ENCODE measurements at places on chromosomes 4 and X. TPM values are rescaled to one million over a fixed set of nuclear protein-coding genes. Genes with fewer than 3 reads are reported as not detected.

- DNase-seq, result no peak
- H3K4me1 ChIP-seq, result no peaks in the 10 kb centered on the region
- no peaks in the 10 kb centered on the region for H3K36me3 ChIP-seq
- no peaks in the 10 kb centered on the region for H3K27me3 ChIP-seq
- H3K4me3 ChIP-seq, result no peak overlapping the region
These were observed 2.4 kb downstream of the CNKSR2 start for GRCh38 chrX:21376636-21377035.

GRCh38 chr4:136103616-136104015, 1428.7 kb downstream of the PCDH18 start:
- no peaks in the 10 kb centered on the region for H3K36me3 ChIP-seq
- H3K4me1 ChIP-seq, result no peaks in the 10 kb centered on the region
- no peak overlapping the region for H3K4me3 ChIP-seq
- no peak for DNase-seq

- no peaks in the 10 kb centered on the region for H3K27me3 ChIP-seq
- no peak overlapping the region for H3K27ac ChIP-seq
- no peak for DNase-seq
- H3K36me3 ChIP-seq, result no peaks in the 10 kb centered on the region
- no peaks in the 10 kb centered on the region for H3K4me1 ChIP-seq
These were observed 356.4 kb upstream of the NOCT start for GRCh38 chr4:138659037-138659811.

DNA sequence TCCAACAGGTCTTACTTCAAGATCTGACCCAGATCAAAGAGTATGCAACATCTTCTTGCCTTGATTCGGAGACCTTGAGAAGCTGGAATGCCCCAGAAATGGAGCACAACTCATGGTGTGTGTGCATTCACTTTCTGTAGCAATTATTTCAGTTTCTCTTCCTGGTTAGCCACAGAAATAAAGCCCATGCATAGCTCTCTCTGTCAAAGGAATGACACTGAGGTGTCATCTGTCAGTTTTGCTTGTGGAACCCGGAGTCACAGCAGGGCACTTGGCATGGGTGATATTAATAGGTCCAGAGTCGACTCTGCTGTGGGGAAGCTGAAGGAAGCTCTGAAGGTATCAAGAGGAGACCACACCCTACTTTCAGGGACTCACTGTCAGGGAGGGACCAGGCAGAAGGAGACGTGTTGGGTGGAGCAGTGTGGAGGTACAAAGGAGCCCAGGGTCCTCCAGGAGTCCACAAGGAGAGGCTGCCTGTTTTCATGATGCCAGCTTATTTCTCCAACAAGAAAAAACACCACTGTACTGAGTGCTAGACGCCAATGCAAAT, 10.7 kb downstream of the CLNK start:
- H3K4me1 ChIP-seq, result no peaks in the 10 kb centered on the region
- H3K27me3 ChIP-seq, result no peaks in the 10 kb centered on the region
- no peak overlapping the region for H3K27ac ChIP-seq
- H3K4me3 ChIP-seq, result no peak overlapping the region

DNA sequence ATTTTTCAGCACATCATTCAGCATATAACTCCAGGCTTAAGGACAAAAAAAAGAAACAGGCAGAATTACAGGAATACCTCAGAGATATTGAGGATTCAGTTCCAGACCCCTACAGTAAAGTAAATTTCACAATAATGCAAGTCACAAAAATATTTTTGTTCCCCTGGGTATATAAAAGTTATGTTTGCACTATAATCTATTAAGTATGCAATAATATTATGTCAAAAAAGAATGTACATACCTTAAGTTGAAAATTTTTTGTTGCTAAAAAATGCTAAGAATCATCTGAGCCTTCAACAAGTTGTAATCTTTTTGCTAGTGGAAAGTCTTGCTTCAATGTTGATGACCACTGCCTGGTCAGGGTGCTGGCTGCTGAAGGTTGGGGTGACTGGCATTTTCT, 2532.5 kb downstream of the ARAP2 start:
- no peaks in the 10 kb centered on the region for H3K36me3 ChIP-seq
- no peak overlapping the region for H3K4me3 ChIP-seq
- H3K27me3 ChIP-seq, result no peaks in the 10 kb centered on the region
- no peaks in the 10 kb centered on the region for H3K4me1 ChIP-seq

DNA sequence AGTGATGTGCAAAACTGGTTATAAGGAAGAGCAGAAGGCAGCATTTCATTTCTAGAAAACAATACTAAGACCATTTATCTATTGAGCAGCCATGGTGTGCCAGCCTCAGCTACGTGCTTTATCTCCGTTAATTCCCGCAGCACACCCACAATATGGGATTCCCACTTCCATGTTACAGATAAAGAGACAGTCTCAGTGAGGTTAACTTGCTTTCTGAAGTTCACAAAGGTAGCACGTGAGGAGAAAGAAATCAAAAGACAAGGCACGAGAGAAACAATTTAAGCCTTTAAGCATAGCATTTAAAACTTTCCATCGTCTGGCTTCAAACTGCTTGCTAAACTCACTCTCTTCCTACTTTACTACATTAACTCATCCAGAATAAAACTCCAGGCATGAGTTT, 8.0 kb upstream of the RPL34 start:
- no peaks in the 10 kb centered on the region for H3K36me3 ChIP-seq
- H3K27me3 ChIP-seq, result no peaks in the 10 kb centered on the region
- H3K4me3 ChIP-seq, result no peak overlapping the region
- H3K27ac ChIP-seq, result no peak overlapping the region
- no peaks in the 10 kb centered on the region for H3K4me1 ChIP-seq
- no peak for DNase-seq

GRCh38 chrX:47230136-47230868, 2.5 kb upstream of the USP11 start:
- no peaks in the 10 kb centered on the region for H3K4me1 ChIP-seq
- no peak overlapping the region for H3K4me3 ChIP-seq
- peaks cover 33% of the 10 kb centered on the region for H3K27me3 ChIP-seq

DNA sequence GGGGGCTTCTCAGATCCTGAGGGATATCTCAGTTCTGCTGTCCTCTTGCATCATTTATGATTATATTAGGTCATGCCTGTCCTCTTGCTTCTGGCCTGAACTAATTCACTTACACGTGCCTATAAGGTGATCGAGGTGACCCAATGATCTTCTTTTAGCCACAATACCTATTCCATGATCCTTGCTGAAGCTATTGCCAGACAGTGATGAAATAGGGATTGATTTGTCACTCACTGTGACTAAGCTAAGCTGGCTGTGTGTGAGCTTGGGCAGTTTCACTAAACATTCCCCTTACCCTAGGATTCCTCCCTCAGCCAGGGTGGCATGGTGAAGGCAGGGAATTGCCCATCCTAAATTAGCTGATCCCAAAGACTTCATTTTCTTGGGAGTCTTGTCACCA, 19.0 kb downstream of the HADH start:
- DNase-seq, result no peak
- no peak overlapping the region for H3K27ac ChIP-seq
- H3K27me3 ChIP-seq, result no peaks in the 10 kb centered on the region
- H3K4me3 ChIP-seq, result no peak overlapping the region
- H3K36me3 ChIP-seq, result no peaks in the 10 kb centered on the region

- H3K27ac ChIP-seq, result no peak overlapping the region
- no peaks in the 10 kb centered on the region for H3K36me3 ChIP-seq
- no peaks in the 10 kb centered on the region for H3K4me1 ChIP-seq
- no peaks in the 10 kb centered on the region for H3K27me3 ChIP-seq
- no peak for DNase-seq
These were observed 40.4 kb upstream of the PDHA1 start for GRCh38 chrX:19303256-19303880.

CLDN2 gene
- total RNA-seq, result 0.32 TPM

AKAP4 gene
- total RNA-seq, result not detected

WAS gene
- 6.0 TPM for total RNA-seq

Data from breast epithelium (tissue), 4 donors.